ENCODE measurements at places on chromosomes 2 and 18.

DNA sequence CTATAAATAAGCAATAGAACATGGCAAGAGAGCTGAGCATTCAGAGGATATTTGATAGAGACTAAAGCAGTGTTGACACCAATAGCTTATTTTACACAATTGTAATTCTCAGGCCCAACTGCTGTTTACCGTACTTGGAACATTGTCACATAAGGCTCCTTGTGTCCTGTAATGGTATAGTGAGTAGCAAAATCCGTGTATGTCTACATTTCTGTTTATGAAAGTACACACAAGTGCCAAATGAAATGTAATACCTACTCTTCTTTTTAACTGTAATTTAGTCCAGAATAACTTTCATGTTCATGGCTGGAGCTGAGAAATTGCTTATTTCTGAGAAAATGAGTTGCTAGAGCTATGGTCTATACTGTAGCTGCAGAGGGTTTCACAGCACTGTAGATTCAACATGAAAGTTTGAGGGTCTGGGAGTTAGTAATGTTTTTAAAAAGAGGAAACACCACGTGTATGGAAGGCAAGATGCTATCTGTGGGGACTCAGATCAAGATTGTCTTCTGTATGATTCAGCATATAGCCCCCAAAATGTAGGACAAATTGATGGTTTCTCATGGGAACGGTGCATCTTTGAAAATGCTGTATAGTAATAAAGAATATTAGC is 110.2 kb upstream of the NOSTRIN start:
- no peak for DNase-seq

DNA sequence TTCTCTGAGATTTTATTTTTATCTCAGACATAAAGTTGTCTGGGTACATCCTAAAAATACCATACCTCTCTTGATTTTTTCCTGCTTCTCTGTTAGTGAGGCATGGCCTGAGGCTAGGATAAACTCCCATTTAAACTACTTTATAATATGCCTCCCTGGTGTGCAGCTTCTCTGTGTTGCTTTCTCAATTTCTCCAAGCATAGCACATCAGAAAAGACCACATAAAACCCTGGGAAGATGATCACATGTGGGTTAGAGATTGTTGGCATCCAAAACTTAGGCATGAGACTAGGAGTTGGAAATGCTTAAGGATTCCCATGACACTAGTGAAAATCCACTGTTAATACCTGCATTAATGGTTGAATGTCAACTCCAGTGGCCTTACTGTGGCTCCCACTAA is 254.6 kb downstream of the RND3 start:
- DNase-seq: no peak

DNA sequence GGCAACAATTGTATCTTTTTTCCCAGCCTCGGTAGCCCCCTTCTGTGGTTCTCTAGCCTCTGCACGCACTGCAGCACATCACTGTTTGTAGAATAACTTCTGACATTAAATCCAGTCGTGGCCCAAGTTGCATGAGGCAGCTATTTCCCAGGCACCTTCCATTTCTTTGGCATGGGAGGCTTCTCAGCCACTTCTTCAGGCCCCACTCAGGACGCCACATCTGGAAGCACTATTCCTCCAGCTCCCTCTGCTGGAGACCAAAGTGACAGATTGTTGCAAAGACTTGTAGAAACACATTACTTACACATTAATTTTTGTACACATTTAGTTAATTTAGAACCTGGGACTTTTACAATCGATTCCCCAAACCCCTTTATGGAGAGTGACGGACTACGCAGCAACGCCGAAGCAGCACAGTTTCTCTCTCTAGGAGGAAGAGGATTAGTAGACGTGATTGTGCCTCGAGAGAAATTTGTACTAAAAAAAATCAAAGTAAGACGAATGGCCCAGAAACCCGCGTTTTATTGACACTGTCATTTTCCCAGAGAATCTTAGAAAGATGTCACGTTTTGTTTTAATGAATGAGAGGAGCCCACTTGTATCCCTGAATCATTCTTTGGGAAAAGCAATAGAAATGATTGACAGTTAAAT is 57.8 kb upstream of the RGPD5 start:
- DNase-seq: peak; percentile 70

DNA sequence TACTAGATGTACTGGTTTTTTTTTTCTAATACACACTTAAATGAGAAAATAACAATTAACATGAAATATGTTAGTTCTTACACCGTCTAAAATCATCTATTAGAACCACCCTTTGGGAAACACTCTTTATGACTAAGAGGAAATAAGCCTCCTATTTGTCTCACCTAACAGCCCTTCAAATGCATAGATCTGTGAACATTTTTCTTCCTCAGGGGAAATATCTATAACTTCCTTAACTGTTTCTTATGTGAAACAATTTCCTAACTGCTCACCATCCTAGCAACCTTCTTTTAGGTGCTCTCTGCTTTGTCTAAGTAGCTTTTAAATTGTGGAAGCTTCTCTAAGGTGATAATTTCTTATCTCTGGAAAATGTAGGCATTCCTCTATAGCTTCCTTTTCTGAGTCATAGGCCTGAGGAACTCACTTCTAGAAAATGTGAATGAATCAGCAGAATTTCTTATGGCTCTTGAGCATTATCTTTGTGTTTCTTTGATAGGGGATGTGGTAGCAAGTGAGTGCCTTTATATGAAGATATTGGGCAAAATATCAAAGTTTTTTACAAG is 56.1 kb downstream of the CNTNAP5 start:
- DNase-seq: no peak

DNA sequence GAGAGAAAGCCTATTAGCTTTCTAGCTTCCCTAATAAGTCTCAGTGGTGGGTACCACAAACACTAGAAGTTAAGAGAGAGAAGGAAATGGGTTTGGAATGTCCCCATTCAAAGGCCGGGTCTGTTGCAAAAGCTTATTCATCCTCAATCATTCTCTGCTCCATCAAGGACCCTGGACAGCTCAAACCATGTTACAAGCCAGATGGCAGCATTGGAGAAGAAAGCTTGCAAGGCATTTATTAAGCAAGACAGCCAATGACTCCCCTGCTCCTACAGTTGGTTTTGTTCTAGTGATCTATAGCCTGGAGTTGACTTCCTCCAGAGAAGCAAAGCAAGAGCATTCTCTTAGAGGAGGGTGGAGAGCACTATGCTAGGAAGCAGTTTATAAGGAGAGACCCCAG is 86.9 kb upstream of the LMAN1 start:
- DNase-seq: no peak

Measured in left forelimb (tissue), 1 donor.